Stimulated activated naive CD4-positive, alpha-beta T cell (primary cell): ENCODE measurements at places on chromosomes 6 and 20.
A peak's percentile ranks its signal among the peaks of the same experiment; 100 is the strongest.

DNA sequence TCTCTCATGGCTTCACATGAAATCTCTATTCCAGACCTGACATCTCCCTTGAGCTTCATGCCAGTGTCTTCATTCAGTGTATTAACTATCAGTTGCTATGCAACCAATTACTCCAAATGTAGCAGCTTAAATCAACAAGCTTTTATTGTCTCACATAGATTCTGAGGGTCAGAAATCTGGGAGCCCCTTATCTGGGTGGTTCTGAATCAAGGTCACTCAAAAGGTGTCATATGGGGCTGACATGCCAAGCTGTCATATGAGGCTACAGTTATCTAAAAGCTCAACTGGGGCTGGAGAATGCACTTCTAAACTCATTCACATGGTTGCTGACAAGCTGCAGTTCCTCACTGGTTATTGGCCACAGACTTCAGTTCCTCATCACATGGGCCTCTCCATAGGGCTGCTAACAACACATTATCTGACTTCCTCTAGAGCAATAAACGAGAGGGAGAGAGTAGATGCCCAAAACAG lies 7.3 kb upstream of the CGA start:
- DNase-seq = no peak

DNA sequence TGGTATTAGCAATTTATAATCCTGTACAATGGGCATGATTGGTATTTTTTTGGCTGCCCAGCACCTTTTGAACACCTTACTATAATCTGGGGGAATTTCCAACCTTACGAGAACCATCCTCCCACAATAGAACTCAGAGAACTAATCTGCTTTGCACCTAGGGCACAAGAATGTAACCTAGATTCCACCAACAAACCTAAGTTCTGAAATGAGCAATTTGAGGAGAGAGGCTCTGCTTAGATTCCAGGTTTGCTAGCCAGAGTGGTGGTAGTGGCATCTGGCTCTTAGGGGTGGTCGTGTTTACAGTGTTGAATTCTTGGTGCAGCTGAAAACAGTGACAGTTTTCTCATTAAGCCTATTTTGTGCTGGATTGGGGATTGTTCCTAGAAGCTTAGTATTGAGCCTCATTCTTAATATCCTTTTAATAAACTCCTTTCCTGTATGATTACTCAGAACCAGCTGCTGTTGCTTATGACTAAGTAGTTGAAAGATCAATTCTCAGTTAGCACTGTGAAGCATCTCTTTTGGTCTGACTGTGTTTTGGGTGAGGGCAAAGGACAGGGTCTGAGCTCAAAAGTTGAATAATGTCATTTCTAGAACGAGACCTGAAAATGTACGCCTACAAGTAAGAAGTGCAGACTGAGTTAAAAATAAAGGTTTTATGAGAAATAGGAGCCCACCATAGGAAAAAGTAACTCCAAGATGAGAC lies 385.6 kb downstream of the CDKAL1 start:
- DNase-seq = no peak

GRCh38 chr20:62955519-62956386 lies 3.2 kb downstream of the SLC17A9 start:
- DNase-seq = no peak

DNA sequence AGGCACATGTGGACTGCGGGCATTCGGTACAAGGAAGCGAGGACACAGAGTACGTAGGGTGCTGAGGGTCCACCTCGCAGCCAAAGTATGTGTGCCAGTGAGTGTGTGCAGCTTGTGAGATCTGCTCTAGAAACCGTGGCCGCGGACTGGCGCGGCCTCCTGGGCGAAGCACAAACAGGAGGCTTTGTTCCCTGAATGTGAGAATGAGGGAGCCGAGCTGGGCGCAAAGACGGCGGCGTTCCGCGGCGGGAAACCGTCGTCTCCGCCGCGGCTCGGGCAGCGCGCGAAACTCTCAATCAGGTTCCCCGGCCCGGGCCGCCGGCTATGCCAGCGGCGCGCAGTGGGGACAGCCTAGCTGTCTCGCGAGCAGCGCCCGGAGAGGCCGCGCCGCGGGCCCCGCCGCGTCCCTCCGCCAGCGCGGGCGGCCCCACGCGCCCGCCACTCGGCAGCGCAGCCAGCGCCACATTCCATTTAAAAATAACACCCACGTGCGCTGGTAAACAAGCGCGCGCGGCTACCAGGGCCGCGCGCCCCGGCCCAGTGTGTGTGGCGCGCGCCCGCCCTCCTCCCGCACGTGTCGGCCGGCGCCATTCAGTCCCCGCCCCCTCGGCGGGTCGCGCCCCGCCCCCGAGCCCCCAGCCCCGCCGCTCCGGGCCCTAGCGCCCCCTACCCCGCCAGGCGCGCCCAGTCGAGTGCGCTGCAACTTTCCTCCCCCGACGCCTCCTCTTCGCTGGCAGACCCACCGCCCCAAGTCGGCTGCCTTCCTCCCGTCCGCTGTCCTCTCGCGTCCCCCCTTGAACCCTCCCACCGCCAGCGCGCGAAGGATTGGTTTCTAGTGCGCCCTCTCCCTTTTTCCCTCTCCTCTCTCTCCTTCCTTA lies 3.0 kb upstream of the FOXO3 start:
- DNase-seq = peak; percentile 94

GRCh38 chr6:125245523-125246264 lies 56.1 kb downstream of the HDDC2 start:
- no peak for DNase-seq

GRCh38 chr20:33650753-33651561 lies 11.2 kb upstream of the C20orf144 start:
- no peak for DNase-seq

- DNase-seq = no peak
Measured at GRCh38 chr20:64254571-64255360, 782 bp upstream of the PCMTD2 start.

DNA sequence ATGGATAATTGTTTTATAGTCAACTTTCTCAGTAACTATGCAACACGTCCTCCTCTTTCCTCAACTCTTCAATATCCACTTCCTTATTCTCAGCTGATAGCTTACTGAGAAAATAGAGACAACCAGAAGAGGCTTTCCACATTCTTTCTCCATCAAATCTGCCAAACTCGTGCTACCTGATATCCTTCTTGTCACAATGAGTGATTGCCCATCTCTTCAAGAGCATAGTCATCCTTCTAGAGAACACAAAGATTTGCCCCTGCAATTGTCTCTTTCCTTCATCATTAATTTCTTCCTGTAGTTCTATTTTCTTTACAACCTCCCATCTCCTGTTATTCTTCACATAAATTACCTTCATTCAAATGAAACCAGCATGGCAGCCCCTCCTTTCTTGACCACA lies 75.9 kb upstream of the RGS17 start:
- DNase-seq = no peak

DNA sequence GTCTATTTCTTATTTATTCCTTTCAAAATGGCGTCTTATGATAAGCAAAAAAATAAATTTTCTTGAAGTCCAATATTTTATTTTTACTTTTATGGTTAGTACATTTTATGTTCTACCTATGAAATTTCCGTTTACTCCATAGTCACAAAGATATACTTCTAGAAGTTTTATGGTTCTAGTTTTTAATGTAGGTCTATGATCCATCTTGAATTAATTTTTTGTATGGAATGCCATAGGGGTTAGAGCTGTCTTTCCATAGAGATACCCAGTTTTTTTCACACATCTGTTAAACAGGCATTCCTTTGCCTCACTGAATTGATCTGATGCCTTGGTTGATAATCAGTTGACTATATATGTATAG lies 24.9 kb upstream of the ASIP start:
- DNase-seq = no peak

- no peak for DNase-seq
Measured at GRCh38 chr20:257419-257818, at the start of gene DEFB132. Gene DEFB132 (plus strand): TSS chr20:257724. CDS start chr20:257779, 55 bp downstream.

GRCh38 chr6:30735668-30736314 lies 6.7 kb downstream of the FLOT1 start:
- DNase-seq = peak; percentile 20

DNA sequence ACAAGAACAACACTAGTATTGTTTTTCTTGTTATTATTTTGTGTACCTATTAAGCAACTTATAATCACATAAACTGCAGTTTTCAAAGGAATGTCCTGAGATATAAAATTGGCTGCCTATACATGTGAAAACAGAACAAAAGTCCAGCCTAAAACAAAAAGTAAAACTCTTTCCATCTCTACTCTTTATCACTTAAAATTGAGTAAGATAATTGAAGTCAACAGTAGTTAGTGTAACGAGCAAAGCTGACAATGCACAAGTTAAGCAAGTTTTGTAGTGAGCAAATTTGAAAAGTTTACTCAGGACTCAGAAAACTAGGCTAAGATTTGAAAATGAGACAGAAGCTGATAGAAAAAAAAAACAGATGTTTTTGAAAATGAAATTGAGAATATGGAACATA lies 941.4 kb upstream of the MAN1A1 start:
- no peak for DNase-seq

DNA sequence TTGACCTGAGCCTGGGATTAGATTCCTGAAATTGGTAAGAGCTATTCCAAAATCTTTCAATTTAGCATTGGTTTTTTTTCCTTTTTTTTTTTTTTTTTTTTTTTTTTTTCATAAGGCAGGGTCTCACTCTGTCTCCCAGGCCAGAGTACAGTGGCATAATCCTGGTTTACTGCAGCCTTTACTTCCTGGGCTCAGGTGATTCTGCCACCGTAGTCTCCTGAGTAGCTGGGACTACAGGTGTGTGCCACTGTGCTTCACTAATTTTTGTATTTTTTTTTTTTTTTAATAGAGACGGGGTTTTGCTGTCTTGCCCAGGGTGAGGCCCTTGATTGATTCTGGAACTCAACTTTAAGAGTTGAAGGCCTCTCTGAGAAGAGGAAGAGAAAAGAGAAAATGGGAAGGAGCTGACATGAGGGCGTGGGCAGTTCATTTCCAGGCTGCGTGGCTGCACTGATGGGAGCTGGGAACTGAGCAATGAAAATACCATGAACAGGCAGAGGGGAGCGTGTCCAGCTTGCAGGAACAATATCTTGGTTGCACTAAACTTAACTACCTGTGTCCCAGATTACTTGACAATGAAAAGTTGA lies 24.6 kb downstream of the KDM1B start:
- DNase-seq = no peak

DNA sequence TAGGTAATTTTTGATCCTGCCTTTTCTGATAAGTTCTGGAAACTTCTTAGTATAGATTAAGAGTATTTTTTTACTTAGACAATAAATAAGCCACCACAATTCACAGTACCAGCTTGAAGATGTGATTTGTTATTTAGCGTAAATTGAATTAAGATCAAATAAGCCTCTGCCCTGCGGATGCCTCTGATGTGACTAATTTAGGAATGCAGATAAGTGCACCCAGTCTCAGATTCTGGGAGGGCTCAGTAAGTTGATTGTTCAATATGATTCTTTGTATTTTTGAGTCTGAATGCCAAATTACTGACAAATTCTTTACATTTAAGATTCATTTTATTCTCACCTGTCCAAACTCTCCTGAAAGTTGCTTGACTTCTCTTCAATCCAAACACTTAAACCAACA lies 147.5 kb downstream of the THBS2 start:
- DNase-seq = no peak

- no peak for DNase-seq
Measured at GRCh38 chr20:3423126-3423525, 15.7 kb upstream of the DNAAF9 start.

DNA sequence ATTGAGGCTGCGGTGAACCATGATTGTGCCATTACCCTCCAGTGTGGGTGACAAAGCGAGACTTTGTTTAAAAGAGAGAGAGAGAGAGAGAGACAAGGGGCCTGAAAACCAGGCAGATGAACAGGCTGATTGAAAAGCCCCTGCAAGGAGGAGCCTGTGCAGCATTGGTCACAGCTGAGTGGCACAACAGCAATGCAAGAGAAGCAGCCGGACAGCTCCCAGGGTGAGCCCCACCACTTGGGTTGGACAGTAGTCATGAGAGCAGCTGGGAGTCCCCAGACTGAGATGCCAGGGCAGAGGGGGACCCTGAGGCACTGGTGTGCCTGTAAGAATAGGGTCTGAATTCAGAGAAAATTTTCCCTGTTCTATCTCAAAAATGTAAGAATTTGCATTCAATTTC lies 10.2 kb downstream of the DNPH1 start:
- DNase-seq = no peak

DNA sequence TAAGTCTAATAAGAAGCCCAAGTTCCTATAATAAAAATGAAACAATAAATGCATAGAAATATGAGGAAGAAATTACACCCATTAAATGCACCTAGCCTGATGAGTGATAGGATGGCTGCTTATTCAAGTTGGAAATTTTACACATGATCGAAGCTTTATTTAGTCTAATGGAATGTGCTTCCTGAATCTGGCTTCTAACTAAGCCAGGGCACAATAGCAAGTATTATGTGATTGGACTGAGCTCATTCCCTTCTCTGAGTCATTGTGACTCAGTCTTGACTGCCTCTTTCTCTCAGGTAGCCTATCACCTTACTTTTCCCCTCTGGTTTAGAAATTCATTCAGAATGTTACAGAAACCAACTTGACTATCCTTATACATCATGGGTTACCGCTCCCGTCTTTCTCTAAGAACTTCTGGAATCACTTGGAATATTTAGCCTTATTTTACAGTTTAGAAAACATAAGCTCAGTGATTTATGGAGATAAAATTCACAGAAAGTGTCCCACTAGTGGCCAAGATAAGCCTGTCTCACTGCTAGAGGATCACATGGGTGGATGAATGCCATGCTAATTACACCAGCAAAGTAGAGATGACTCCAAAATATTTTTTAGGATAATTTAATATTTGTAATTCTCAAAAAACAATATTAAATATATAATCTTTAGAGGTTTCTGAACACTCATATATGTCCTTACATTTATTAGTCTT lies 505.3 kb upstream of the JAG1 start:
- no peak for DNase-seq

DNA sequence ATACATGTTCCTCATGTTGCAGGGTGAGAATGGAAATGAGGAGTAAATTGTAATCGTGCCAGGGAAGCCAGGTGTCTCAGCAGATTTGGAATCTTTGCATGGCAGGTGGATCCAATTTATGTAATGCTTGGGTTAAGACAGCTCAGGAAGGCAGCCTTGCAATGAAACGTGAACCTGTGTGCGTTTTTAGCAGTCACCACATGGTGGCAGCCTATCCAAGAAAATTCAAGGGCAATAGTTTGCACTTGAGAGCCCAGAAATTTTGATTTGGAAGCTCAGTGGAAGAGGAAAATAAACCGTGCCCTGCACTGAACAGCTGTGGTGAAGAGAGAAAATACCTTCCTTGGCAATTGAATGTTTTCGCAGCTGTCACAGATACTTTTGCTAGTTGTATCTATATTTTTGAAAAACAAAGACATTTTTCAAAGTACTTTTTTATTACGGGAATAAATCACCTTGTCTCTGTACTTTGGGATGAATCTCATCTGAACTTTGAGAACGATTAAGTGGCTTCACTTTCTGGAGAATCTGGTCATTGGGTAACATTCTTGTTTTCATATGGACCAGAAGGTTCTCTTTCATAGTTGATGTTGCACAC lies 26.5 kb downstream of the MTHFD1L start:
- peak; percentile 50 for DNase-seq

DNA sequence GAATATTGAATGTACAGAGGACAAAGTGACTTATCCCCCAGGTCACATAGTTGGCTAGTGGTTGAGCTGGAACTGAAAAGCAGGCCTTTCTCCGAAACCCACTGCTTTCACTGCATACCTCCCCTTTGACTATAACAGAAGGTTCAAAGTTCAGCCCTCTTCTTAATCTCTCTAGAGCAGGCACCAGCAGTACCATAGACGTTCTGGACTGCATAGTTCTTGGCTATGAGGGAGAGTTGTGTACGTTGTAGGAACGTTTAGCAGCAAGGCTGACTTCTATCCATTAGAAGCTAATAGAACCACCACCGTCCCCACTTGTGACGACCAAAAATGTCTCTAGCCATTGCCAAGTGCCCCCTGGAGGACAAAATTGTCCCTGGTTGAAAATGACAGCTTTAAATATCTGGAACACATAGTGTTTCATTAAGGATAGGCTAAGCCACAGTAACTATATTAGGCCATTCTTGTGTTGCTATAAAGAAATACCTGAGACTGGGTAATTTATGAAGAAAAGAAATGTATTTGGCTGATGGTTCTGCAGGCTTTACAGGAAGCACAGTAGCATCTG lies 123.8 kb upstream of the MTHFD1L start:
- DNase-seq = no peak
